ENCODE measurements at places on chromosomes 11 and 22.

GRCh38 chr11:133263332-133263731 is 269.0 kb downstream of the OPCML start:
- DNase-seq = no peak

- no peak for DNase-seq
These were observed 460 bp downstream of the ZC3H12C start for GRCh38 chr11:110093407-110094297.

DNA sequence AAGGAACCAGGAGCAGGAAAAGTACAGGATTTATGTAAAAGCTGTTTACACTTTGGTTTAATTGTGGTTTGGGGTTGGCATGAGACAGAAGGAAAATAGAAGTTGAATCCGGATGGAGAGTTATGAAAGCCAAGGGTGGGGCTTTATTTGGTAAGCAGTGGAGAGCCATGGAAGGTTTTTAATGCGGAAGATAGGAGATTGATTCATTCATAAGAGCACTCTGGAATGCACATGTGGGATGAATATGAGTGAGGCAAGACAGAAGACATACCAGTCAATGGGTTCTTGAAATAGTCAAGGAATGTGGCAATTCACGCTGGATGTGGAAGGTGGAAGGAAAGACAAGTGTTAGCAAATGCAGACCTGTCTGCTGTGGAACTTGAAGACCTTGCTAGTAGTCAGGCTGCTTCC is 9.3 kb upstream of the GLB1L3 start:
- no peak for DNase-seq

GRCh38 chr11:103326070-103326794 is 217.0 kb downstream of the DYNC2H1 start:
- DNase-seq = no peak

DNA sequence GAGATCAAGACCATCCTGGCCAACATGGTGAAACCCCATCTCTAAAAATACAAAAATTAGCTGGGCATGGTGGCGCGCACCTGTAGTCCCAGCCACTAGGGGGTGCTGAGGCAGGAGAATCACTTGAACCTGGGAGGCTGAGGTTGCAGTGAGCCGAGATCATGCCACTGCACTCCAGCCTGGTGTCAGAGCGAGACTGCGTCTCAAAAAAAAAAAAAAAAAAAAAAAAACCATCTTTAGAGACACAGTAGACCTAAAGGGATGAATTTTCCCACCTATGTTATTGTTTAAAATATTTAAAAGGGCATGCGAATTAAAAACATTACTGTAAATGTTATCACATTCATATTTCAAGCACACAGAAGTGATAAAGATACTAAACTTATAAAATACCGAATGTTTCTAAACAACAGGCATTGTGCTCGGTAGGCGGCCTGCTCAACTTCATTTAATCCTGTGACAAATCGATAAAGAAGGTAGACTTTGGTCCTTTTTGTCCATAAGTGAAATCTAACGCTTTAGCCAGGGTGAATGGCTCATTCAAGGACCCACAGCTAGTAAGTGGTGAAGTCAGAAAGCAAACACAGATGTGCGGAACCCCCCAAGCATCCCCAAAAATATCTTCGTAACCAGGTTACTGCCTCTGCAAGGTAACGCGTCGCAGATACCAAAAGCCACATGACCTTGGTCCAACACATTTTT is 16.1 kb downstream of the NCAPD3 start:
- peak; percentile 27 for DNase-seq

- DNase-seq = no peak
These were observed 489.7 kb downstream of the MIAT start for GRCh38 chr22:27146866-27147633.

- DNase-seq = no peak
These were observed 5.1 kb downstream of the F2 start for GRCh38 chr11:46724088-46724487.

DNA sequence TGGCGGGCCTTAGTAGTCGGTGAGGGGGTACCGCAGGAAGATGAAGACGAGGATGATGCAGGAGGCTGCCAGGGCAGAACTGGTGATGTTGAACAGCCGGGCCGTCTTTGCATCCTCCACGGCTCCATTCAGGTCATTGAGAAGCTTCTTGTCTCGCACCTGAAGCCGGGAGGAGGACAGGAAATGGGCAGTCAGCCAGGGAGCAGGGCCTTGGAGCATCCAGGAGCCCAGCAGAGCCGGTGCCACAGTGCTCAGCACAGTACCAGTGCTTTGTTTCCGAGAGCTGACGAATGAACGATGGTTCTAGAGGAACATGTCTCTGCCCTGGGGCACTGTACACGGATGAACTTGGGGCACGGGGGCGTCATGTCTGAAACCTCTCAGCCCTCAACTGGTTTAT is 15.1 kb downstream of the IFITM10 start:
- DNase-seq = no peak

- no peak for DNase-seq
These were observed 36.3 kb upstream of the POLA2 start for GRCh38 chr11:65225279-65226102.

DNA sequence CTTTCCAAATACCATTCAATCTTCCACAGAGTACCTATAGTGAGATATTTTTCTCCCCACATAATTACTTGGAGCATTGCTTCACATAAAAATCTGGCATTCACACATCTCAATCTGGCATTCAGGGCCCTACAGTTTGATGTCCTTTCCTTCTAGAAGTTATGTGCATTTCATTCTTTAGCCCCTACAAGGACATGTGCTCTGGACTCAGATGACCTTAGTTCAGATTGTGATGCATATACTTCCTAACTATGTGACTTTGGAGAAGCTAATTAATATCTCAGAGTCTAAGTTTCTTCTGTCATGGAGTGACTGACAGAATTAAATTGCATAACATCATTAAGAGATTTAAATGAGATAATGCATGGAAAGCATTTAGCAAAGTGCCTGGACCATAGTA is 25.9 kb upstream of the PRSS23 start:
- no peak for DNase-seq

DNA sequence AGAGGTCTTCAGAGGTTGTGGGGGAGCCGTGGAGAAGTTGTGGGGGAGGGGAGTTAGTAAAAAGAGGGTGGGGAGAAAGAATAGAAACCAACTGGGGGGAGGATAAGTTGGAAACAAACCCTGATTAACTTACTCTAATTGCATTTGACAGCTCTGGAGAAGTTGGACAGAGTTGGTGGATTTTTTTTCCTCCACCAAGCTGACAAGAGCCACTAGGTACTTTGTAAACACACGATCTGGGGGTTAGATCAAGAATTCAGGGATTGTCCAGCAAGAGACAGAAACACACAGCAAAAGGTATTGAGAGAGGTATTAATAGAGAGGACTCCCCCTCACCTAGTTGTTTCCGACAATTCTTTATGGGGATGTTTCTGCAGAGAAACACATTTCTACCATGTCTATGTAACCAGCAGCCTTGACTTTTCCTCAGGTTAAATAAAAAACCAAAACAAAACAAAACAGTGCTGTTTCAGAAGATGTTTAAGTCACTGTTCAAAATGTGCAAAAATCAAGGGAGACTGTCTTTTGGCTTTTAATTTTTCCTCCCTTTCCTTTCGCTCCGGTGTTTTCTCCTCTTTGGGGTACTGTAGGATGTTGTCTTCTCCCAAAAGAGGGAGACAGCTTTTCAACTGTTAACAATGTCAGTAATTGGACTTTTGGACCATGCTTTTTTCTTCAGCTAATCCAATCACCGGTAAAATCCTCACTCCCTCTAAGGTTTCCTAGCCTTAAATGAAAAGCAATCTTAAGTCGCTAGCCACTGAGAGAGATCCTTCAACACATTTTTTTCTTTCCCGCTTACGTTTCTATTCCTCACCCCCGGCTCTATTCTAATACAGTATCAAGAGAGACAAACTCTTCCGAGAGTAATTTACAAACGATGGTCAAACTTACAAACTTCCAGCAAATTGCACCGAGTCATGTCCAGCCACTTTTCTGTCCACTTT is 708 bp downstream of the MAML2 start:
- DNase-seq = no peak

- DNase-seq = no peak
These were observed 9.6 kb downstream of the UFD1 start for GRCh38 chr22:19469421-19469820.

GRCh38 chr22:33354928-33355327 is 296.7 kb upstream of the SYN3 start:
- DNase-seq = no peak

GRCh38 chr11:100966366-100966765 is 163.2 kb downstream of the PGR start:
- no peak for DNase-seq

GRCh38 chr11:118418766-118419165 is 17.4 kb downstream of the ATP5MG start:
- DNase-seq = no peak

DNA sequence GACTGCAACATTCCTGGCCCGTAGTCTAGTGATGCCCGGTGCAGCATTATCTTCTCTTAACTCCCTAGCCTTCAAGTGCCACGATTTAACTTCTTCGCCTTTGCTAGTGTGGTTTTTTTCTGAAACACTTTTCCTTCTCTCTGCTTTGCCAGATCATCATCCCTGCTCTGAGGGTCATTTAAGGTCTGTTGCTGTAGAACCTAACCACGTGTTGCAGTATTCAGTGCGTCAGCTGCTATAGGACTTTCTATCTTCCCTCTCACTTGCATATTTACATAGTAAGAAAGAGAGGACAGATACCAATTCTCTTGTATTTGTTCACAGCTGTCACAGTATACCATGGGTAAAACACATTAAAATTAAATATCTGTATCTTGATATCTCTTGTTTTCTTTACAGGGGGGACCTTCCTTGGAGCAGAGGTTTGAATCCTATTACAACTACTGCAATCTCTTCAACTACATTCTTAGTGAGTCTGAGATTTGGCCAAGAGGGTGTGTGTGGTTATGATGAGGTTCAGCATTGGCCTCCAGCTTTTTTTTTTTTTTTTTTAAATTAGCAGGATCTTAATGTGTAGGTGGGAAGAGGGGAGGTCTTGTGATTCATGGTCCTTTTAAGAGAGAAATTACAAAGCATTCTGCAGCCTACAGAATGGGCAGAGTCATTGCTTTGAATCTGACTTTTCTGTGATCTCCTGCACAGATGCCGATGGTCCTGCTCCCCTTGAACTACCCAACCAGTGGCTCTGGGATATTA is 13.5 kb downstream of the EIF3L start:
- no peak for DNase-seq

- DNase-seq = peak; percentile 34
These were observed 68.4 kb downstream of the IGLL5 start for GRCh38 chr22:22955866-22956535.

DNA sequence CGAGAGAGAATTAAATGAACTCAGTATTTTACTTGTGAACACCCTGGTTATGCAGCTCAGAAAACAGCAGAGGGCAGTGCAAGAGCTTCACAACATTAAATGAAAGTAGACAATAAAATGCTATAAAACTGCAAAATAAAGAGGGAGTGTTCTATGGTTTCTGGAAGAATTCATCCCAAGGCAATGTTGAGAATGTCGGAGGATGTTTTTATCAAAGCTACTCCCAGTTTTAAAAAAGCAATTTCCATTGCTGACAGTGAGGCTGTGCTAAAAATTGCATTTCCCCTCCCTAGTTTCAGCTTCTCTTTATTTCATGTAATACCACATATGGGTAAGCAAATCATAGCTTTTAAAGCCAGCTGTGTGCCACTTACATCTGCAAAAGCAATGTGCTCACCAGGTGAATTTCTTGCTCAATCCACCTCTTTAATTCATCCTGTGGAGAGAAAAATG is 296.8 kb downstream of the RAB38 start:
- DNase-seq = no peak

DNA sequence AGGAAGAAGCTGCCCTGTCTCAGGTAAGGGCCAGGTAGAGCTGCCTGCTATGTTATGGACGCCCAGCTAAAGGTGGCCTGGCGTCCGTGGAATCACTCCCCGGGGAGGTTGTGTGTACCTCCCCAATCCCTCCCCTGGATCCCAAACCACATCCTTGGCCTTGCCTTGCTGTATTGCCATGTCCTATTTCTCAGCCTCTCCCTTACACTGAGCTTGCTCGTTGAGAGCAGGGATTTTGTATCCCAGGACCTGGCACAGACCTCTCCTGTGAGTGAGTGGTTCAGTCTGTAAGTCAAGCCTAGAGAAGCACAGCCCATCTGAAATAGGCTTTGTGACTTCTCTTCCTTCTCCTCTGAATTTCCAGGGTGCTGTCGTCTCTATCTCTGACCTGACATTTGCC is 53.9 kb downstream of the TRAF6 start:
- DNase-seq = no peak

DNA sequence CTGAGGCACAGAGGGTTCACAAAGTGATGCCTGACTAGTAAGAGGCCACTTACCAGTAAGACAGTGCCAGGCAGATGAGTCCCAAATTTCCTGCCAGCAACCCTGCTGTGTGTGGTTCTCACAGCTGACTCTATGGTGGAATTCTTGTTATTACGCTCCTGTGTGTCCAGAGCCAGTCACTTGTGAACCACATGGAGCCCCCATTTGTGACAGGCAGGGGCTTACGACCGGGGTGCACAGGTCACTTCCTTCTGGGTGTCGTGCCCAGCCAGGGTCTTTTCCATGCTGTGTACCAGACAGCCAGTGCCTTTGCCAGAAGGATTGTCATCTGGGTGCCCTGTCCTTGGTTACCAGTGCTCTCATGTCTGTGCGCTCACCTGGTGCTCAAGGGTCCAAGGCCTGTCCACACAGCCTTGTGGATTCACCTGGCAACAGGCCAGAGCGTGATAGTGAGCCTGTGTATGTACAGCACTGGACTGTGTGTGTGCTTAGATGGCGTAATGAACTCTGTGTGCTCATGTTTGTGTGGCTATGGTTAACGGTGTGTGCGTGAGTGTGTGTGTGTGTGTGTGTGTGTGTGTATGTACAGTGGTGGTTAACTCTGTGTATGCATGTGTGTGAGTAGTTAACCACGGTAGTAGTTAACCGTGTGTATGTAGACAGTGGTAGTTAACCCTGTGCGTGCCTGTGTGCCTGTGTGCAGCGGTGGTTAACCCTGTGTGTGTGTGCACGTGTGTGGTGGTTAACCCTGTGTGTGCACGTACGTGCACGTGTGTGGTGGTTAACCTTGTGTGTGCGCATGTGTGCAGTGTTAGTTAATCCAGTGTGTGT is 18.6 kb downstream of the GRAMD4 start:
- no peak for DNase-seq

DNA sequence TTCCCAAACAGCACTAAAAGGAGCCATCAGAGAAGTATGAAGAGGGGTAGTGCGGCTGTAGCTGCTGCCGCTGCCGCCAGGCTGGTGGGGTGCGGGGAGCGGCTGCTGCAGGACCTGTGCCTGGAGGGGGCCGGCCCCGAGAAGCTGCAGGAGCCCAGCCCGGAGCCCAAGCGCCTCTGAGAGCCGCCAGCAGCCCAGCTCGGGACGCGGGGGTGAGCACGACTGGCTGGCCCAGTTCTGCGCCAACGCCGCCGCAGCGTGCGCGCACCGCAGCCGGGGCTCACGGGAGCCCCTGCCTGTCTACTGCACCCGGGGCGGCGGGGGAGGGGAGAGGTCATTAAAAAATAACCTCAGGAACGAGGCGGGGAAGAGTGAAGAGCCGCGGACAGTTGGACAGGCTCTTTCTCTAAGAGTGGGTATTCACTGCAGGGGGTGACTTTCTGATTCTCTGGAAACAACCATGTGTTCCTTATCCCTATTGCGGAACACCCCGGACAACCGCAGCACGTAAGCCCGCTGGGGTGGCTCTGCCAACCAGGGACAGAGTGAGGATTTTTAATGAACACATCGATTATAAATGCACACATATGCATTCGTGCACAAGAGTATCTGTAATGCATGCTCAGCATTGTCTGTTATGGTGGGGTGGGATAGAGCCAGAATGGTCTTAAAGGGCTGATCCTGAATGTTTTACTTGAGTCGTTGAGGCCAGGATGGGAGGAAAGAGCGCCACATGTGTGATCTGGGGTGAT is 453 bp downstream of the GAS2 start:
- DNase-seq = no peak

- DNase-seq = no peak
These were observed 13.0 kb upstream of the MYEOV start for GRCh38 chr11:69280994-69281393.

- no peak for DNase-seq
These were observed 14.6 kb downstream of the KCNJ1 start for GRCh38 chr11:128852327-128853023.

Data from stimulated activated CD4-positive, alpha-beta T cell treated with anti-CD3 and anti-CD28 coated beads, TNF-alpha, amount 100 ng/mL, for 4 hours (primary cell).